Effector CD4-positive, alpha-beta T cell (primary cell): ENCODE measurements at places on chromosomes 4 and X.

GRCh38 chrX:129227366-129227765, 295.9 kb downstream of the SMARCA1 start:
- no peak for DNase-seq

- no peak for DNase-seq
These were observed 5.9 kb upstream of the STIM2 start for GRCh38 chr4:26854701-26855100.

GRCh38 chr4:113368056-113368455, 318.6 kb downstream of the ANK2 start:
- DNase-seq = no peak

DNA sequence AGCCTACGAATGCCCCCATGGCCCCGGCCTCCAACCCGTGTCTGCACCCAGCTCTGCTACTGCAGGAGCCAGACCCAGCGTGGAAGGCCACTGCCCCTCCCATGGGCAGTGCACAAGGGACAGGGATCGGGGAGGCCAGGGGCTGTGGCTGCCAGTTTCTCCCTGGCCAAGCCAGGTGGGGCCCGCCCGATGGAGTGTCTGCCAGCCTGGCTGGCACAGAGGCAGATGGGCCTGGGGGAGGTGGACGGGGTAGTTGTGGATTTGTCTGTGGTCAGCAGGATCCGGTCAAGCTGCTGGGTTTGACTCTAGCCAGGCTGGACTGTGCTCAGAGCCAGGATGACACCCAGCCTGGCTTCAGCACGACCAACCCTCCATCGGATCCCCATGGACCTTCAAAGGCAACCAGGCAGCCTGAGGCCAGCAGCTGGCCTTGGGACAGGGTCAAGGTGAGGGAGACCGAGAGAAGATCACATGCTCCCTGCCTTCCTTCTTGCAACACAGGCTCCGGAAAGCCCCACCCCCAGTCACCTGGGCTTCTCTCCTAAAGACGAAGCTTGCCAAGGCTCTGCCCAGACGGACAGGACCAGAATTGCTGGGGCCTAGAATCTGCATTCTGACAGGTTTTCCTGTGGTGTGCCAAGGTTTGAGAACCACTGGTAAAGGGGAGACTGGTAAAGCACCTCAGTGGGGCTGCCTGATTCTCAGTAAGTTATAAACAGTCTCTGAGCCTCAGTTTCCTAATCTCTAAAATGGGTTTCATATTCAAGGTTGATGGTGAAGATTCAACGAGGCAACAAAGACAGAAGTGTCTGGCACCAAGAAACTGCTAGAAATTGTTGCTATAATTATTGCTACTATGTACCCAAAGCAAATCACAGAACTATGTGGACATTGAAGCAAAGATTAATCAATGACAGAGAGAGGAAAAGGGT, 78.6 kb downstream of the PPP2R2C start:
- no peak for DNase-seq

- DNase-seq = no peak
These were observed 2.2 kb downstream of the MSANTD1 start for GRCh38 chr4:3250956-3251690.

GRCh38 chr4:66564901-66565651, 894.8 kb upstream of the EPHA5 start:
- DNase-seq = no peak

DNA sequence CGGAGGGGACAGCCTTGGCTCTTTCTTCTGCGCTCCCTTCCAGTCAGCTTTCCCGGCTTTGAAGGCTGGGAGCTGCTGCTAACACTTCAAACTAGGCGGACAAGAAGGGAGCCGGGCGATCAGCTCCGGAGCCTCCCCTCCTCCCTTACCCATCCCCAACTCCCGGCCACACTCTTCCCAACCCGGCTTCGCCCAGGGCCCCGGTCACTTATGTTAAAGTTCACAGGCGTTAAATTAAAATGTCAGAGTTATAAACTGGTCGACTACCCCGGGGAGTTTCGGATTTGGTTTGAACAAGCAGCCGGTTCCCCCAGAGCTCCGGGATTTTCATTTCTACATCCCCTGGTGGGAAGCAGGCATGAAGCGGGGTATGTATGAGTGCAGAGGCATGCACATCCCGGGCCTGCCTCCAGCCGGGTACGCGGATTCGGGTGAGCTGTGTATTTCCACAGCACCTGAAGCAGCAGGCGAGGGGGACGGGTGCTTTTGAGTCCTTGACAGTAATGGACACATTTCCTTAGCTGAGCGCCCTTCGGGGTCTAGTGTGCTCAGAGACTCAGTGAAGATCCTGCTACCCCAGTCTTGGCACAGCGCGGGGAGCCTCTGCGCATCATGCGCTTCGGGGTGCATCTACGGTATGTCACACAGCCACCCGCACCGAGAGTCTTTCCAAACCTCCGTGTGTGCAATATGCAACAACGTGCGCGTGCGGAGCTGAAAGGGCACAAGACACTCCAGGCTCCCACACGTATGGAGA, 880 bp downstream of the UNC5C start:
- DNase-seq = no peak

DNA sequence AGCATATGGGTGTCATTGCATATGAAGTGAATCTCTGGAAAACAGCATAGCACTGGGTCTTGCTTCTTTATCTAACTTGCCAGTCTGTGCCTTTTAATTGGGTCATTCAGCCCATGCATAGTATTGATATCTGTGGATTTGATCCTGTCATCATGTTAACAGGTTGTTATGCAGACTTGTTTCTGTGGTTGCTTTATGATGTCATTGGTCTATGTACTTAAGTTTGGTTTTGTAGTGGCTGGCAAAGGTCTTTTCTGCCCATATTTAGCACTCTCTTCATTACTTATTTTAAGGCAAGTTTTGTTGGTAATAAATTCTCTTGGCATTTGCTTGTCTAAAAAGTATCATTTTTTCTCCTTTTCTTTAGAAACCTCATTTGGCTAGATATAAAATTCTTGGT, 221.1 kb upstream of the ITM2A start:
- no peak for DNase-seq

- no peak for DNase-seq
These were observed 113.3 kb downstream of the PPP1R2C start for GRCh38 chrX:42664680-42665079.

DNA sequence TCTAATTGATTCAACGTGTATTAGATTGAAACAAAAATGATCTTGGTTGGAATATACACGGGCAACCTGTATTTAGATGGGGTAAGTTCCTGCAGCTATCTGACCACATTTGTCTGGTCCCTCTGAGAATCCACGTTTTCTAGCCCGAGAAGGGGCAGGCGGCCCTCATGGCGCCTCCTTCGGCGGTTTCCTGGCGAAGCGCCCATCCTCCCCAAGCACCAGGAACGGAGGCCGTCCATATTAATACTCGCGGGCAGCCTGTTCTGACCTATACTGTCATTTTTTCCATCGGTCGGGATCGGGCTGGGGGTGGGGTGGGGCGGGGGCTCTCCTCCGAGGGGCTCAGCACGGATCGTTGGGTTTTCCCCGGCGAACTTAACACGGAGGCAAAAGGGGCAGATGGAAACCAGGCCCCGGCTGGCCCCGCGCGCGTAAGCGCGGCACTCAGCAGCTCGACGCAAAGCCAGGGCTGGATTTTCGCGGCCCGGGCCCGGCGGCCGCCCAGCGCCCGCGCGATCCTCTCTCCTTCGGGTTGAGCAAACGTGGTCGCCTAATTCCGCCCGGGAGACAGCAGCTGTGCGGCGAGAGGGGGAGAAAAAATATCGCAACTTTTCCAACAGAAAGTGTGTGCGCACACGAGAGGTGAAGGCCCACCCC, 77.2 kb upstream of the BCOR start:
- DNase-seq = no peak

DNA sequence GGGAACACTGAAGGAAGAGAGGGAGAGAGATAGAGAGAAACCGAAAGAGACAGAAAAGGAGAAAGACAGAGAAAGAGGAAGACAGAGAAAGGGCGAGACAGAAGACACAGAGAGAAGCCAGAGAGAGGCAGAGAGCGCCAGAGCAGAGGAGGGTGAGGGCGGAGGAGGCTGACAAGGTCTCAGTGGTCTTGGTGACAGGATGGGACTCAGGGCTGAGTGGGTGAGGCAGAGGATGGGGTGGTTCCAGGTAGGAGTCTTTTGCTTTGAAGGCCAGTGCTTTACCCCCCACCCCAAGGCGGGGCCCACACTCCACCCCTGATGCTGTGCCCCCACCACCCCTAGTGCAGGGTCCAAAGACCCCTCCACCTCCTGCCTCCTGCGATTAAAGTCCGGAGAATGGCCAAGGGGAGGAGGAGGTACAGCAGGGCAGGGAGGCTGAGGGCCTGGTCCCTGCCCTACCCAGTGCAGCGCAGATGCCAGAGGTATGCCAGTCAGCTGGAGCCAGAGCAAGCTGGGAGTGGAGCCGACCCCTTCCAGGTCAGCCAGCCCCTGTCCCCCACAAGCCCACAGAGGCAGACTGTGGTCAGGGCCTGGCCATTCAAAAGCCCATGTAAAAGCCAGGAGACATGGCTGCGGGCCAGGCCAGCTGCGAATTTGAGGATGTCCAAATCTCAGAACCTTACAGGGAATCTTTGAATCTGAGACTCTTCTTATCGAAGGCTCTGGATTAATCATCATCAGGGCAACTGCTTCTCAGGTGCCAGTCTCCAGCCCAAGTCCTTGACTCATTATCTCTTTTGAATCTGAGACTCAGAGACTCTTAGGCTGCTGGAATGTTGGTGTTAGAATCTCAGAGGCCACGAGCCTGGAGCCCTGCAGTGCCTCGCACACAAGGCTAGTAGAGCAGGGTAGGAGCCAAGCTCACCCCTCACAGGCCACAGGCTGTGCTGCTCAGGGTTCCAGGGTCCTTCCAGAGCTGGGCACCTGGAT, 758 bp downstream of the IQSEC2 start:
- no peak for DNase-seq

- DNase-seq = peak; percentile 10
These were observed 773 bp upstream of the VMA21 start for GRCh38 chrX:151396042-151396824.

GRCh38 chr4:105613306-105613705, 60.9 kb downstream of the ARHGEF38 start:
- DNase-seq = no peak

- no peak for DNase-seq
These were observed 603 bp upstream of the SMS start for GRCh38 chrX:21939906-21940305.

- no peak for DNase-seq
These were observed 7.2 kb downstream of the ZFP42 start for GRCh38 chr4:188002751-188003150.

GRCh38 chr4:139247241-139247640, 32.8 kb downstream of the MGARP start:
- DNase-seq = no peak

DNA sequence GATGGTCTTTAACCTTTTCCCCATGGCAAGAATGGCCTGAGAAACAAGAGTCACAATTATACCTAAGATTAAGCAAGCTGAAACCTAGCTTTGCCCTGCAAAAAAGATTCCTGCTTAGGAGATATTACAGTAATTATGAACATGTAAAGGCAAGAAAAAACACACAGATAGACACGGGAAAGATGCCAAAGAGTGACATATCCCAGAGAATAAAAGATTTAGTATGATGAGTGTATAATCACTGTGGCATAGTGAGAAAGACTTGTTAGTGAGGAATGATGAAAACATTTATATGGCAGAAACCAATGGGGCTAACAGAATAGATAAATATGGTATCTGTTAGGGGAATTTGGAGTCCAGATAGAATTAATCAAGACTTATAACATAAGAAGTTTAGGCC, 29.6 kb upstream of the TASL start:
- DNase-seq = no peak

DNA sequence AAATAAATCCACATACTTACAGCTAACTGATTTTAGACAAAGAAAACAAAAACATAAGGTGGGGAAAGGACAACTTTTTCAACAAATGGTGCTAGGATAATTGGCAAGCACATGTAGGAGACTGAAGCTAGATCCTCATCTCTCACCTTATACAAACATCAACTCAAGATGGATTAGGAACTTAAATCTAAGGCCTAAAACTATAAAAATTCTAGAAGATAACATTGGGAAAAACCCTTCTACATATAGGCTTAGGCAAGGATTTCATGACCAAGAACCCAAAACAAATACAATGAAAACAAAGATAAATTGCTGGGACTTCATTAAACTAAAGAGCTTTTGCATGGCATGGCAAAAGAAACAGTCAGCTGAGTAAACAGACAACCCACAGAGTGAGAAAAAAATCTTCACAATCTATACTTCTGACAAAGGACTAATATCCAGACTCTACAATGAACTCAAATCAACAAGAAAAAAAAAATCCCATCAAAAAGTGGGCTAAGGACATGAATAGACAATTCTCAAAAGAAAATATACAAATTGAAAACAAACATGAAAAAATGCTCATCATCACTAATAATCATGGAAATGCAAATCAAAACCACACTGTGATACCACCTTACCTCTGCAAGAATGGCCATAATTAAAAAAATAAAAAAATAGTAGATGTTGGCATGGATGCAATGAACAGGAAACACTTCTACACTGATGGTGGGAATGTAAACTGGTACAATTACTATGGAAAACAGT, 14.1 kb upstream of the AFP start:
- no peak for DNase-seq

- no peak for DNase-seq
These were observed at the start of gene DKK2 for GRCh38 chr4:107035819-107036583. Gene DKK2 (minus strand): TSS chr4:107036313. CDS start chr4:107035591, 722 bp downstream.

DNA sequence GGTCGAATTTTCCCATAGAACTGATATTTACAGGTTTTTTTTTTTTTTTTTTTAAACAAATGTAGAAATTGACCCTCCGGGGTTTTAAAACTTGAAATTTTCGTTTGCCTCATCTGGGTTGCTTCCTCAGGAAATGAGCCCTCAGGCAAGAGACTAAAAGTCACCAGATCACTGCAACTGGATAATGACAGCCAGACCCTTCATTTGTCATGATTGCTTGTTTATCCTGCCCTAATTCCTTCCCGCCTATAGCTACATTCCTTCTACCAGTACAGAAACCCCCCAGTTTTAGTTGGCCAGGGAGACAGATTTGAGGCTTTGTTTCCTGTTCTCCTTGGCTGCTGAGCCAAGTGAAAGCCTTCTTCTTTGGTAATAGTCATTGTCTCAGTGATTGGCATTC, 44.0 kb upstream of the IGFBP7 start:
- DNase-seq = no peak

DNA sequence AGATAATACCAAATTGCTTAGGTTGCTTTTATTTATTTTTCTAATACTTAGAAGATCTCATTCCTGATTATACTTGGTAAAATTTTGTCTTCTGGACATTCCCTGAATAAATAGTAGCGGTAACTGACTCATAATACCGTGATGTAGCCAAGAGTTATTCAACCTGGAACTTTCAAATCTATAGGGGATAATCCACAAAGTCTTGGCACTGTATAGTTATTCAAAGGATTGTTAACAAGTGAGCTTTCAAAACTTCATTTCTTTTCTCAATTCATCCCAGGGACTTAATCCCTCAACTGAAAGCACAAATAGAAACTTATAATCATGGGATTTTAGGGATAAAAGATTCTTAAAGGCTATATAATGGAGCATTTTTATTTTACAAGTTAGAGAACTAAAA, 1383.3 kb downstream of the FAM133A start:
- no peak for DNase-seq

GRCh38 chr4:111028795-111029194, 405.9 kb upstream of the PITX2 start:
- DNase-seq = no peak

- DNase-seq = no peak
These were observed 82.1 kb downstream of the AREG start for GRCh38 chr4:74527049-74527448.

GRCh38 chrX:36856849-36857248, 151.3 kb upstream of the FAM47C start:
- no peak for DNase-seq

GRCh38 chr4:148692242-148692641, 250.0 kb upstream of the NR3C2 start:
- no peak for DNase-seq
